Islet precursor cell (in vitro differentiated cells): ENCODE measurements at places on chromosomes 11 and 22.

DNA sequence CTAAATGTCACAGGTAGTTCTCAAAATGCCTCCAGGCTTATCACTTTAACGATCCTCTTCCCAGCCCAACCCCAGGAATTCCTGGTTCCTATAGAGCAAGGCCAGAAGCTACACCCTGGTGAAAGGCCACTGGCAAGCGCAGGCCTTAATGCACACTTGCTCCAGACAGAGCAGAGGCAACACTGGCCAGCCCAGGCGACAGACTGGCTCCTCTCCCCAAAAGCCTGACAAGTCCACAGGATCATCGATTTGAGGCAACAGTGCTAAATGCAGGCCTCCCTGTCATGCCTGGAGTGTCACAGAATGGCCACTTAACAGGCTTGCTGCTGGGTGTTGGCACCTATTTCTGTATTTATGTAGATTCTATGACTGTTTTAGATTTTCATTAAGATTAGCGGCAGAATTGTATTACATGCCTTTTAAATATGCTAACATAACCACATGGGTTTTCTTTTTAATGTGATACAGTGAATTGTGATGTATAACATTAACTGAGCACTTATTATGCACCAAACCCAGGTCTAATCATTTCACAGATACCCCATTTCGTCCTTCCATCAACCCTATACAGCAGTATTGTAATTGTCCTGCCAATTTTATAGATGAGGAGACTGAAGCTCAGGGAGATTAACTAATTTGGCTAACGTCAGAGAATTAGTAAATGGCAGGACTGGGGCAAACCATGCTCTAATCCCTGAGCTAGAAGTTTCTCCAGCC is 38.6 kb downstream of the PACSIN2 start:
- DNase-seq, result peak; percentile 83

- DNase-seq, result no peak
Measured at GRCh38 chr11:59012398-59013265, 73.3 kb downstream of the GLYATL1 start.

DNA sequence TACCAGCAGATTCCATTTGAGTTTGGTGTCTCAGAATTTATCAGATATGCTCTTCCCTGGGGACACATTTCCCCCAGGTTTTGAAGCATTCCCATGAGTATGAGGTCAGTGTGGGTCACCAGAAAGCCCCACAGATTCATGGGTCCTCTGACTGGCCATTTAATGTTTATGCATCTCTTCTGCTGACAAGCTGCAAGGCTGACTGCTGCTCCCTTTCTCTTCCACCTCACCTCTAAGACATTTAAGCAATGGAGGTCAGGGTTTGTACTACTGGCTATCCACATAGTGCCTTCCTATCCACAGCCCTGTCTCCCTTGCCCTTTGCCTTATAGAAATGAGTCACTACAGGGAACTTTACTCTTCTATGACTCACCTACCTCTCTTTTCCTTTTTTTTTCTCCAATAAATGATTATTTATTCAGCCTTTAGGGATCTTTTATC is 106.0 kb upstream of the TIMP3 start:
- DNase-seq, result peak; percentile 90

GRCh38 chr22:23850136-23850611 is 7.5 kb upstream of the SLC2A11 start:
- no peak for DNase-seq

- DNase-seq, result no peak
Measured at GRCh38 chr11:6705905-6706535, 22.9 kb upstream of the MRPL17 start.

GRCh38 chr11:118657238-118657637 is 22.2 kb downstream of the TREH start:
- no peak for DNase-seq

DNA sequence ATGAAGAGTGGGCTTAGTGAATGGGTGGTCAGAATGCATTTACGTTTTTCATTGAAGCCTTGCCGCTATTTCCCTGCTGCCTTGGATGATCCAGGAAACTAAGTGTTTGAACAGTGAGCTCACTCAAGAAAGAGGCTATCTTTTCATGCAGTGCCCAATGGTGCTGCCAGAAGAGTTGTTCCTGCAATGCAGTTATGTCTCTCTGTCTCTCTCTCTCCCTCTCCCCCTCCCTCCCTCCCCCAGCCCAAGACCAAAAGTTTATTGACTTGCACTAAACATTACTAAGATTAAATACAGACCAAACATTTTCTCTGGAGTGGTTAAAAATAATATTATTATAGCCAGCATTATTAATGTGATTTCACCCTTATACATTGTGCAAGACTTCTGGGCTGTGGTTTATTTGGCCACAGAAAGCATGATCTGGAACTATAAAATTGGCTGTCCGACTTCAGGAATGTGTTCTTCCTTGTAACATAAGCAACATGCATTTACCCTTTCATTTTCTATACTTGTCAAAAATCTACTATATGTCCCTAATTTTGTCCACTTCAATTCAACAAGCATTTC is 6.6 kb upstream of the FUT4 start:
- DNase-seq, result no peak

GRCh38 chr11:119680541-119681360 is 48.2 kb downstream of the NECTIN1 start:
- DNase-seq, result no peak

- no peak for DNase-seq
Measured at GRCh38 chr11:20308601-20309000, 54.9 kb upstream of the HTATIP2 start.
